ENCODE measurements at places on chromosomes 1 and 21.

DNA sequence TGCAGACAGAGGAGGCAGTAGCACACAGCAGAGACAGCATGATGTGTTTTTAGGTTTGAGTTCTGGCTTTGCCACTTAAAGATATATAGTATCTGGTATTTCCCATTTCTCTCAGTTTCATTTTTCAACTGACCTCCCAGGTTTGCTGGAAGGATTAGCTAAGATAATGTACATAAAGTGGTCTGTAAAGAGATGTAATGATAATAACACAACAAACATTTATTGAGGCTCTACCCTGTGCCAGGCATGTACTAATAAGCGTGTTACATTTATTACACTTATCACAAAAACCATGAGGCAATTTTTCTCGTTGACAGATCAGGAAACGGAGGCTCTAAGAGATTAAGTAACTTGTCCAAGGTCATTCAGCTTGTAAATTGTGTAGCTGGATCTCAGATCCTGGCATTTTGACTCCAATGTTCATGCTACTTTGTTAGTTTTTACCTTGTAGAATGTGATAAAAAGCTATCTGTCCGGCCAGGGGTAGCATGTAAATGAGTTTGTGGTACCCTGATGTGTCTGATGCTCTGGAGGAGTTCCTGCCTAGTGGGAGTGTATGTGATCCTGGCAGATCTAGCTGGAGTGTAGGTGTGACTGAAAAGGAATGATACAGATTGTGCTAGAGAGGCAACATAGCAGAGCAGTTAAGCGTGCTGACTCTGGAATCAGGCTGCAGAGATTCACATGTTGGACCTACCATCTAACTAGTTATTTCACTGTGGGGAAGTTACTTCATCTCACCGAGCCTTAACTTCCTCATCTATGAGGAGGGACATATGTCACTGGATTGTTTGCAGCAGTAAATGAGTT is 146.6 kb downstream of the VPS13D start:
- no peak for DNase-seq

- DNase-seq, result no peak
Observed at GRCh38 chr1:15949453-15950245, 26.3 kb downstream of the ZBTB17 start.

DNA sequence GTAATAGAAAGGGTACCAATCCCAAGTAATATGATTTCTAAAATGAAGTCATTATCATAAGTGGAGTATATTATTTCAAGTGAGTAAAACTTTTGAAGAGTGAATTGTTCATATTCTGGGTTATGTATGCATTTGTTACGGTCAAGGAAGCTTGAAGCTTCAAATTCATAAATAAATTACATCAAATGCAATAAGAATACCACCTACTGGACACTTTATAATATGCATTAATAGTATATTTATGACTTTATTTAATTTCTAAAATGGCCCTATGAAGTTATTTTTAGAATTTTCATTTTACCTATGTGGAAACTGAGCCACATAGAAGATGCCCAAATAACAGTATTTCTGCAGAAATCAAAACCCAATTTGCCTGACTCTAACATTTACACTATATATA is 260.6 kb downstream of the SMYD3 start:
- no peak for DNase-seq

DNA sequence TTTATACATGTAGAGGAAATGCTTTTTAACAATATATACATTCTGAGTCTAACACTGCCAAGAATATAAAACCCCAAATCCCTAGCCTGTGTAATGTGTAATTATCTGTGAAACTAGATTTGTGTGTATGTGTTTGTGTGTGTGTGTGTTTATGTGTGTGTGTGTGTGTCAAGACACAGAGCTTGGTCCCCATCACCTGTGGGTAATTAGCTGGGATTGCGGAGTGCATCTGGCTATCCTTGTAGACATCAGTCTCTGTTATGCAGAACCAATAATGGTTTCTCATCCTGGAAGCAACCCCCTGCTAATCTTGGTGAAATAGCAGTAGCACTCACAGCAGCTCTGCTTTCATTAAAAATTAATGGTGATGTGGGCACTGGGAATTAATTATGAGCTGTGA is 26.3 kb upstream of the ST6GALNAC3 start:
- no peak for DNase-seq

DNA sequence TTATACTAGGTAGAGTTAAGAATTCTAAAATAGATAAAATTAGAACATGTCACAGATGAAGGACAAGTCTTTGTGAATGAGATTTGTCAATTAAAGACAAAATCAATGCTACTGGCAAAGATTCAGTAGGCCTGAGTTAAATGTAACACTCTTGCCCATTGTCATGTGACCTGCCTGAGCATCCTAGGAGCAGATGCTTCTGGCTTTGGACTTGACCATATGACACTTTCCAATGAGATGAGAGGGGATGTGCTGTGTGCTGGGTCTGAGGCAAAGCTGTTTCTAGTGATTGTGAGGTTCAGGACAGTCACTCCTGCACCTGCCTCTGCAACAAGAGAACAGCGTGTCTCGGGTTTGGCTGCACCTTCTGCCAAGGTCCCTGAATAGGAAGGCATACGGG is 144.9 kb downstream of the HIVEP3 start:
- no peak for DNase-seq

GRCh38 chr1:246727594-246727993 is 3.4 kb downstream of the SCCPDH start:
- DNase-seq, result no peak

DNA sequence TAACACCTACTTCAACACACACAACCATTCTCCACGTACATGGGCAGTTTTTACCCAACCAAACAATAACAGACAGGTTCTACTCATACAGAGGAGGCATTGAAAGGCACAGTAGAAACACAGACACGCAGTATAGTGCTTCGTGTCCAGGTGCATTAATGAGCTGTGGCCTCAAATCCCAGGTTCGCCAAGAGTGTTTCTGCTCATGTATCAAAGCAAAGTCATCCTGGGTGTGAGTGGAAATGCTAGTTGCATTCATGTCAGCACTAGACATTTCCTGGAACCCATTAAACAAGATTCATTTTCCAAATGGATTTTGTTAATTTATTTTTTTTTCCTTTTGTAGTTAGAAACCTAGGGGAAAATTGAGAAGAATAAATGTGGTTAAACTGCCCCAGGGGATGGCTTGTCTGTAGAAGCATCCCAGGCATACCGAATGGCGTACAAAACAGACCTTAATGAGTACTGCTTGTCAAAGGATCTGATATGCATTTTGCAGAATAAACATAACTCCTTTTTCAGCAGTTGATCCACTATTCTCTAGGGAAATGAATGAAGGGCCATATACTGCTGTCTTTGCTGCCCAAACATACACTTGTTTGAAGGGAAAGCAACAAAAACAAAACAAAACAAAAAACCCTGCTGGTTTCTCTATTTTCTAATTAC is 298.6 kb upstream of the ST6GALNAC5 start:
- no peak for DNase-seq

GRCh38 chr1:29664711-29665110 is 428.4 kb downstream of the PTPRU start:
- DNase-seq, result no peak

DNA sequence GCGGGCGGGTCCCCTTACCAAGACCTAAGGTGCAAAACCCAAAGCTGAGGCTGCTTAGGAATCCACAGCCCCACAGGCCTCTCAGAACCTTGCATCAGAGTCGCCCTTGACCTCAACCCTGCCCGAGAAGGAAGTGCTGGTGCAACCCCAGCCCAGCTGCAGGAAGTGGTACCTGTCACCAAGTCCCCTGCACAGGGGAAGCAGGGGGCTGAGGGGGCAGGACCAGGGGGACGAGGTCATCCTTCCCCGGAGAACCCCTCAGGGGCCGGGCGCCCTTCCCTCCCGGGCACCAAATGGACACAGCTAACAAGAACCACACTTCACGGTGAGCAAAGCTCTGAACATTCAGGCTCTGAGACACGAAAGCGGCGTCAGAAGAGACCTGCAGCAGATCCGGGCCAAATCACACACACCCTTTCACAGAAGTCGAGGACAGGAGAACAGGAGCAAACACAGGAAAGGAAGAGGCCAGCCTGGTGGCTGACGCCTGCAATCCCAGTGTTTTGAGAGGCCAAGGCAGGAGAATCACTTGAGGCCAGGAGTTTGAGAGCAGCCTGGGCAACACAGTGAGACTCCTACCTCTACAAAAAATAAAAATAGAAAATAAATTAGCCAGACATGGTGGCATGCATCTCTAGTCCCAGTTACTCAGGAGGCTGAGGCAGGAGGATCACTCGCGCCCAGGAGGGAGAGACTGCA is 6.4 kb downstream of the ITGB2 start:
- no peak for DNase-seq

DNA sequence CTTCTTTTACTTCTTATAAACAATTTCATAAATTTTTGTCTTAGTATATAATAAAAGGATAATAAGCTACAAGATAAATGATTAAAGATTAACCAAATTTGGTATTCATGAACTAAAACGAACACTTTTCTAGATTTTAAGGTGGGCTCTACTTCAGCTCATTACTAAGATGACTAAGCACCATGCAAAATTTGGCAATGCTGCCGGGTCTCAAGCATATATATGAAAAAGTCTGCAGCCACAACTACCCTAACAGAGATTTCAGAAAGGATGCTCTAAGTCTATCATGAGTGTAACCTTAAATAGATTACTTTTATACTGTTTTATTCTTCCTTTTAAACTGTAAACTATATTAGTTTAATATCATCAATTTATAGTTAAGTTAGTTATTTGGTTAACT is 47.8 kb downstream of the BRWD1 start:
- no peak for DNase-seq

DNA sequence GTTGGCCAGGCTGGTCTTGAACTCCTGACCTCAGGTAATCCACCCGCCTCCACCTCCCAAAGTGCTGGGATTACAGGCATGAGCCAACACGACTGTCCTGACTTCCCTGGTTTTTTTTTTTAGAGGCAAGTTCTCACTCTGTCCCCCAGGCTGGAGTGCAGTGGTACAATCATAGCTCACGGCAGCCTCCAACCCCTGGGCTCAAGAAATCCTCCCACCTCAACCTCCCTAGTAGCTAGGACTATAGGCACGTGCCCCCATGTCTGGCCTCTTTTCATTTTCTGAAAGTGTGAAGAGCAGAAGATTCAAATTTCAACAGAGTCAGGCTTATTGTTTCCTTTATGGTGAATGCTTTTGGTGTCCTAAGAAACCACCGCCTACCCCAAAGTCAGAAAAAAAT is 21.7 kb upstream of the SOX13 start:
- DNase-seq, result no peak

GRCh38 chr1:184310157-184310819 is 76.5 kb upstream of the C1orf21 start:
- DNase-seq, result no peak

- no peak for DNase-seq
Observed at GRCh38 chr1:219900201-219900600, 28.2 kb downstream of the SLC30A10 start.

- DNase-seq, result peak; percentile 78
Observed at GRCh38 chr1:6052543-6053205, 7.0 kb downstream of the KCNAB2 start.

DNA sequence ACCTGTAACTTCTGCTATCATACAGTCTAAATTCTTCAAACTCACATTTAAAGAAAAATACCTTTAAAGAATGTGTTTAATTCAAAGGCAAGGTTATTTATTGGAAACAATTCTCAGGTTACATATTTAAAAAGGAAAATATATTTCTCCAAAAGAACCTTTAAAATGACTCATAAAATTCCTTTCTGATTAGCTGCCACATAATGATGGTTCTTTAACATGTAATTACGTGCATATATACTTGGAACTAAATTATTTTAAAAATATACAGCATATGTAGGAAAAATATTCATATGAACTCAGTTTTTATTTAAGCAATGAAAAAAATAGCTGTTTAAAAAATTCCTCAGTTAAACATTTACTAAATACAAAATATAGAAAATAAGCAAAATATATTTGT is 173.6 kb downstream of the COP1 start:
- no peak for DNase-seq

Data from mesothelial cell of epicardium (in vitro differentiated cells).